ENCODE measurements at places on chromosomes 11 and 22.

GRCh38 chr11:87779276-87780067, 395.8 kb downstream of the RAB38 start:
- DNase-seq = no peak

DNA sequence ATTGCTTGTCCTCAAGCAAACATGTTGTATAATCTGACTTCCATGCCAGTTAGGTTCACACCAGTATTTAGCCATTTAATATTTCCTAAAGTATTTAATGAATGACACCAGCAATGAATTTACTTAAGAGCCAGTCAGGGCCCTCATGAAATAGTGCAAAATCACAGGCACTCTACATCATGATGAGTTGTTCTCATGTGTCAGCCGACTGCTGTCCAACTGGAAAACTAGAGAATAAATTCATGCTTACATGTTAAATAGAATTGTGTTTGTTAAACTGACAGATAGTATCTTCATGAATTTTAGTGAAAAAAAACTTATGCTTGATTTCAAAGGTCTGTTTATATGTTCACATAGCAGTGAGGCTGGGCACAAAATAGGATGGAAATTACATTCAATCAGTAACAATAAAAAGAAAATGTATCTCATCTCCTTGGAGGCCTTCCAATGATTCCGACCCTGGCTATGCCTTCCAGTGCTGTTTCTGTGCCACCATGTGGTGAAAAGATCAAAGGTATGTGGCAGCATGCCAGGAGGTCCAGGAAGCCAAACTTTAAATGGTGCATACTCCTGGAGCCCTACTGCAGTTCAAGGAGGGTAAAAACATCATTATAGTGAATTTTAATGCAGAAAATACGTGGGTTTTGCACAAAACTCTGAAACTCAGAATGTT, 45.2 kb downstream of the CTSC start:
- DNase-seq = no peak

- DNase-seq = no peak
Observed at GRCh38 chr11:61338783-61339489, 5.9 kb downstream of the TKFC start.

GRCh38 chr11:82790723-82791484, 57.2 kb upstream of the FAM181B start:
- DNase-seq = no peak

DNA sequence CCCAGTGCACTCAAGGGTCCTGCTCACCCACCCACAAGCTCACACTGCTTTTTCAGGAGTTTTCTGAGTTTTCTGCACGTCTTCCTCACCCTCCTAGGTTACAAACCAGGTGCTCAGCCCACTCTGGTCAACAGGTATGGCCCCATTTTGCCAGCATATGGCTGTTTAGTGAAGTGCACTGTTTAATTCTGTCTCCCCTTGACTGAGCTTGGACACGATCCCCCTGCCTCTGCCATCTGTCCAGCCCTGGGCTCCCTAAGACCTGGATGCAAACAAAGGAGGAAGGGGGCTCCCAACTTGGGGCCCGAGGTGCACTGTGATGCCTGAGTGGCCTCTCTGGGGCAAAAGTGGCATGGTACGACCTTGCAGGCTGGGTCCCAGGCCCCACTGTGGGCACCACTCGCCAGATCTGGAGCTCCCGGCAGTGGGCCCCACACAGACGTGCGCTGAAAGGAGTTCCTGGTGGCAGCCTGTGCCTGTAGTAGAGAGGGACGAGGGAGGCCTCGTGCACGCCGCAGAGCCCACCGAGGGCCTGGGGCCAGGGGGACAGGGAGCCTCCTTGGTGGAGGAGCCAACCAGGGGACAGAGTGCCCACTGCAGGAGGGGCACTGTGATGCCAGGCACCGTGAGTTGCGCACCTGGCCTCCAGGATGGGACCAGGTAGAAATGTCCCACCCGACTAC, 37.3 kb upstream of the COMT start:
- DNase-seq = no peak

GRCh38 chr22:37609240-37610152, 862 bp downstream of the GGA1 start:
- no peak for DNase-seq

DNA sequence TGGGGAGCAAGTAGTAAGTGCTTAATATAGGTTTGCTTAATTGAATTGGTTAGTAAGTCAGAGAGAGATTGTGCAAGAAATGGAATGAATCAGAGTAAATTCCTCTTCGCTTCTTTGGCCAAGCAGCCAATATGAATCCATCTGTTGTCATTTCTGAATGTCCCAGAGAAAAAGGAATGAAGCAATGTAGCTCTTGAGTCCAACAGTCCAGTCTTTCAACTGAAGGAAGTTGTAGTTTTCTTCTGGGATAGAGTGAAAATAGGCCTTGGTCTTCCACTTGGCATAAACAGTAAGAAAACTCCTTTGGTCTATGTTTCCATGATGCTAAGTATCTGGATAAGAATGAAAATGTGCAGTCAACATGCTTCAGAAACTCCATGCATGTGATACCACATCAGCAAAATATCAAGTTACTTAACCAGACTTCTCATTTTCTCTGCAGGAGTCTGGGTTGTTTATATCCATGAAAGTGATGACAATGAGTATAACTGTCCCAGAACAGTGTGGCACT, 1.8 kb upstream of the FIBIN start:
- no peak for DNase-seq

GRCh38 chr11:111912535-111912934, at the start of gene HSPB2:
HSPB2 (plus strand) TSS chr11:111912734; CDS start chr11:111912830, 96 bp downstream.
- no peak for DNase-seq

GRCh38 chr22:43850529-43850928, 11.8 kb downstream of the SULT4A1 start:
- no peak for DNase-seq

- no peak for DNase-seq
Observed at GRCh38 chr11:125268611-125269010, 104.1 kb downstream of the PKNOX2 start.

DNA sequence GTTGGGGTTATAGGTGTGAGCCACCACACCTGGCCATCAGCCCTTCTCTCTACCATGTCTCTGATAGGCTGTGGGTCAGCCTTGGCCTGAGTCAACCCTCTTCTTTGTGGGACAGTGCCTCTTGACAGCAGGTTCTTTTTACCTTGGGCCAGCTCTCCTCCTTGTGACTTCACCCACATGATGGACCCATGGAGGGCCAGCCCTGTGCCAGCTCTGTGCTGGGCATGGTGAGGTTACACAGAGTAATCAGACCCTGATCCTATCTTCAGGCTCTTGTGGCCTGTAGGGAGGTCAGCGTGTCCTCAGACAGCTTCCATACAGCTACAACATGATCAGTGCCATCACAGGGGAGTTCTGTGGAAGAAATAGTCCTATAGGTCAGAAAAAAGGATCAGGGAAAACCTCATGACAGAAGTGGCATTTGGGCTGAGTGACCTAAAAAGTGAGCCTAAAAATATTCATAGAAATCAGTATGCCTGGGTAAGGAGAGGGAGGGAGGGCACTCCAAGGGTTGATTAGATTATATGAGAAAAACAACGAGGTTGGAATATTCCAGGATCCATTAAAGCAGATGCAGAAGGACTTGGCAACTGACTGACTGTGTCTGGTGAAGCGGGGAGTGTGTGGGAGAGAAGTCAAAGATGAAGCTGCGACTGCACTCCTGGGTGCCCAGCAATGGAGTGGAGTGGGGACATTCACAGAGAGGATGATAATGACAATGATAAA, 17.1 kb downstream of the OTOG start:
- no peak for DNase-seq

GRCh38 chr11:488992-489391, 18.1 kb downstream of the RNH1 start:
- no peak for DNase-seq

DNA sequence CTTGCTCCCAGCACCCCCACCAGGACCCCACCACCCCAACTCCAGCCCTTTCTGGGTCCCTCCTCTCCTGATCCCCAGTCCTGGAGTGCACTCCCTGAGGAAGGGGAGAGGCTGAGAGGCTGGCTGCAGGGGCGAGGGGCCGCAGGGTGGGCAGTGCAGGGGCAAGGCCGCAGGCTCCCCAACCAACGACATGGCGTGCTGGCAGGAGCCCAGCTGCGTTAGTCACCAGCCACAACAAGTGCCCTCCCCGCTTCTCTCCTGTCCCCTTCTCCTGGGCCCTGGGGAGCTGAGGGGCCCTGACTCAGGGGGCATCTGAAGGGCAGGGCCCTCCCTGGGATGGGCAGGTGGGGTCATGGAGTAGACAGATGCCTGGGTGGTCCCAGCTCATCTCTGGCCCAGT, 2.3 kb downstream of the CABP7 start:
- DNase-seq = no peak

DNA sequence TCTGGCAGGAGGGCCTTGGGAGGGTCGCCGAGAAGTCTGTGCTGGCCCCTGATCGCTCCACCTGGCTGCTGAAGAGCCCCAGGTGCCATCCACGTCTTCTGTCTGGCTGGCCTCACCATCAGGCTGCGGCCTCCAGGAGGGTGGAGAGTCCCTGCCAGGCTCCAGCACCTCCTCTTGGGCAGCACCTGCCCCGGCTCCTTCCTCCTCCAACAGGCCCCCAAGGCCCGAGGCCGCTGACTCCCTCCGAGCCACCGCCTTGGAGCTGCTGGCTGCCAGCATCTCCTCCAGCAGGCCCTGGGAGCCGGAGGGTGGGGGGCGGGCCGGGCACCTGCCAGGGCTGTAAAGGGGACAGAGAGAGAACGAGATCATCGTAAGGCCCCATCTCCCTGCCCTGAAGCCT, 22.3 kb downstream of the TNKS1BP1 start:
- DNase-seq = no peak

GRCh38 chr11:66874232-66874631, 17.4 kb downstream of the LRFN4 start:
- DNase-seq = no peak

GRCh38 chr11:20457001-20457799, 69.7 kb downstream of the PRMT3 start:
- no peak for DNase-seq

GRCh38 chr11:67611165-67611564, 4.4 kb downstream of the NDUFV1 start:
- no peak for DNase-seq

DNA sequence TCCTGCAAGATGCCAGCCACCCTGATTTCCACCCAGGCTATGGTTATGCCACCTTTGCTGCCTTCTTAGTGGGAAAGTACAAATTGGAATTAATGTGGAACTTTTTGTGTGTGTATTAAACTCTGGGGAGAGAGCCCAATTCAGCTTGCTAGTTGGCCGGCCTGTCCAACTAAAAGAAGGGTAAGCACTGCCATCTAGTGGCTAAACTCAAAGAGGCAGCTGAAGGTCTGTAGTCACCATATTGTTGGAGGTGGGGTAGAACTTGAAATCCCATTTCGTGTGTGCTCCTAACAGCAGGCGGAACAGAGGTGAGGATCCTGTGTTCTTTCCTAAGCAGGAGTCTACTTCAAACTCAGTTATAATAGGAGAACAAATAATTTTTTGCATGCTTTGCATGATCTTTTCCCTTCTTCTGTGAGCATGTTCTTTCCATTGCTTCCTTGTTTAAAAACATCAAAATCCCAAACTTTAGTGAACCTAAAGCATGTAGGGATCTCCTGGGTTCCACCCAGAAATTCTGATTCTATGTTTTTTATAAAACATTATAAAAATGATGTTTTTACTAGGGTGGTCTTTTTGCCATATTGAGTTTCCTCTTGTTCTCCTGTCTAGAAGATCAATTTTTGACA, 138.8 kb upstream of the SORL1-AS1 start:
- DNase-seq = peak; percentile 62

GRCh38 chr11:112784323-112785073, 176.7 kb upstream of the NCAM1 start:
- DNase-seq = no peak

DNA sequence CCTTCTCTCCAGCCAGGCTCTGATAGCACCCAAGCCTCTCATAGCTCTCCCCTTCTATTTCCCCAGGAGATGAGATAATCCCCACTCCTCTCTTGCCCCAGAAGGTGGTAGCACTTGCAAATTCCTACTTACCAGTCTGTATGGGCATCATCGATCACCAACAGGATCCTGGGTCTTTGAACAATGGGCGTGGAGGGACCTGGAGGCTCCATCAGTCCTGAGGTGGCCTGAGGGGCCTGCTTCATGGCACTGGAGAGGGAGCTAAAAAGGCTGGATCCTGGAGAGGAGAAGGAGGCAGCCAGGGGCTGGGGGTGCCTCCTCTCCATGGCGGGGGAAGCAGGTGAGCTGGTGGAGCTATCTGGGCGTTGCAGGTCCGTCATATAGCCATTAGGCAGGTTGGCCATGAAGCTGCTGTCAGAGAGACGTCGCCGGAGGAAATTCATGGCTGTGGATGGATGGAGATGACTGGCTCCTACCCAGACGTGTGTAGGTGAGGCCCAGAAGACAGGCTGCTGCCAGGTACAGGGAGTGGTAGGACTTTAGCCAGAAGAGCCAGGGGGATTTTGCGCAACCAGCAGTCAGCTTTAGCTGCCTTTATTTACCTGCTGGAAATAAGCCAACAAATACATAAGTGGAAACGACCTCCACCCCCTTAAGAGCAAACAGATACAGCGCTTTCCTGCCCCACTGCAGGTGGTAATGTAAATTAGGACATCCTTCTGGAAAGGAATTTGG, 51.8 kb downstream of the SYN3 start:
- no peak for DNase-seq

GRCh38 chr22:38347944-38348750, 30.9 kb upstream of the CSNK1E start:
- no peak for DNase-seq

- no peak for DNase-seq
Observed at GRCh38 chr11:26859416-26859815, 134.5 kb upstream of the FIBIN start.

- DNase-seq = no peak
Observed at GRCh38 chr11:76025068-76025467, 181.2 kb downstream of the WNT11 start.

Data from NCI-H1436 (cell line).